ENCODE measurements at places on chromosomes 2 and 18.

DNA sequence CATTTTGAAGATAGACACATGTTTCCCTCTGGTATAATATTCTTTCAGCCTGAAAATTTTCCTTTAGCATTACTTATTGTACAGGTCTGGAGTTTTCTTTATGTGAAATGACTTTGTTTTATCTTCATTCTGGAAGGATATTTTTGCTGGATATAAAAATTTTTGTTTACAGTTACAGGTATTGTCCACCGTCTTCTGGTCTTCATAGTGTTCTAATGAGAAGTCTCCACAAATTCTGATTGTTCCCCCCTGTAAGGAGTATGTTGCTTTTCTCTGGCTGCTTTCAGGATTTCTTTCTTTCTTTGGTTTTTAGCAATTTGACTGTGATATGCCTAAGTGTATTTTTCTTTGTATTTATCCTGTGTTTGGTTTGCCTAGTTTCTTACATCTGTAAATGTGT, 15.0 kb downstream of the UBXN4 start:
- no peak for DNase-seq

DNA sequence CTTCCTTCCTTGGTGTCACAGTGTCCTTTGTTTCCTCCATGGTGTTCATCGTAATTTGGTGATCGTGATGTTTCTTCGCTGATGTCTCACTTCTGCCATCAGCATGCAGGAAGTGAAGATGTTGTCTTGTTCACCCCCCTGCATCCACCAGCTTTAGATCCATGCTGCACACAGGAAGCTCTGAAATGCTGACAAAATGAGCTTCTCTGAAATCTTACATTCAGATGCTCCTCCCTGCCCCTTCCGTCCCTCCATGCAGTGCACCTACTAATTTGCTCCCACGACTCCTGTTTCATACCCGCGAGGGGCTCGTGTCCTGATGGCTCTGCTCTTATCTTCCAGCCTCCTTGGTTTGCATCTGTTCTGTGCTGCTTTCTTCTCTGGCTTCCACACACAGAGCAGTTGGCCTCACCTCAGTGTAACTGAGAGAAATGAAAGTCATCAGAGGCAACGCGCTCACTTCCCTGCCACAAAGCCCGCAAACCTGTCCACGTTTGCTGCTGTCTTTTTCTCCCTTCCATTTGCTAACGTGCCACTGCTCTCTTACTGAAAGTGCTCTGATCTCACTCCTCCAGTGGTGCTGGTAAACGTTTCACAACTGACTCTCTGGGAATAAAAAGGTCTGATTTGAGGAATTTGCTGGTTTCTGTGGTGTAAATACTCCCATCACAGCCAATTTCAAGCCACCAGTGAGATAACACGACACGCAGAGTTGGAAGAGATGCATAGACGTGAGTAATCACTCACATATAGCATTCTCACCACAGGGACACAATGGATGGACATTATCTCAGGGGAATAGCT, 41.0 kb upstream of the MGAT4A start:
- DNase-seq: no peak

GRCh38 chr2:200575957-200576356, 9.9 kb upstream of the AOX1 start:
- no peak for DNase-seq

DNA sequence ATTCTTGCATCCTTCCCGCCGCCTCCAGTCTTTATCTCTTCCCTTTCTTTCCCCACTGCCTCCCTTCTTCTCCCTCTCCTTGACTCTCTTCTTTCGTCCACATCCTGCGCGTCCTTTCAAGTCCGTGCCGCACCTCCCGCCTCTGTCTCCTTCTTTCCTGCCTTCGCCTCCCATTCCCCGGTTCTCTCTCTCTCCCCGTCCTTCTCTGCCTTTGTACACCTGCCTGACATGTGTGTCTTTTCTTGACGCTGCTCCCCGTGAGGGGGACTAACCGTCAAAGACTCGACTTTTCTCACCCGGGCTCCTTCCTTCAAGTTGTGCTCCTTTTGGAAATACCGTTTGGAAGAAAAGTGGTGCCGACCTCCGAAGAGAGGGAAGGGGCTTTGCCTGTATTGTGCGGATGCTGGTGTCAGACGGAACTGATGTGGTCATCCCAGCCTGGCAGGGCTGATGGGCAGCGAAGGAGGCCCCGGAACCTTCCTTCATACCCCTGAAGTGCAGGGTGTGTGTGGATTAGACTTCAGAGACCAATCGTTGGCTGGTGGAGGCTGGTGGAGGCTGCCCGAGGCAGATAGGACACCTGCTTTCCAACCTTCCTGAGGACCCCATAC, 879 bp downstream of the TMEM178A start:
- no peak for DNase-seq

DNA sequence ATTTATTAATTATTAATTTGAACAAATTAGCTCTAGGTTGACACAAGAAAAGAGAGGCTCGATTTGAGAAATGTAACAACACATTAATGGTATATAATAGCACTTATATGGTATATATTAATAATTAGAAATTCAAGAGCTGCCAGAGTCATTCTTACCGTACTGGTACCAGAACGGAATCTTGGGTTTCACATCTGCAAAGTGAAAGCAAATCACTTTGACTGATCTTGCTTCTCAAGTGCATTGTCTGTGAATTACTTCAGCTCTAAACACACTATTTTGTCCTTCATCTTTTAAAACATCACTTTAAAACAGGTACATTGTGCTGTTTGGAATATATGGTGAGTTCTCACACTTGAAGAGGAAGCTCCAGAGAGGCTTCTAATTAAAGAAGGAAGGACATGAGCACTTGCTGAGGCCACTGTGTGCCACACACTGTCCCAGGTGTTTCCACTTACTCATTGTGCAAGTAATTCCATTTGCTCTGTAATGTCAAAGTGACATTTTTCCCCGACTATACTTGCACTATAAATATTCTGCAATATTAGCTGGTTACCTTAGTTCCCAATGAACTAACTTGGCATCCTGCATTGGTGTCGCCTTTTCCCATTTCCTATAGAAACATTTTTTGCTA, 85.8 kb downstream of the PLA2R1 start:
- DNase-seq: no peak

- DNase-seq: no peak
Observed at GRCh38 chr2:24045511-24046508, 1.4 kb downstream of the WDCP start.

DNA sequence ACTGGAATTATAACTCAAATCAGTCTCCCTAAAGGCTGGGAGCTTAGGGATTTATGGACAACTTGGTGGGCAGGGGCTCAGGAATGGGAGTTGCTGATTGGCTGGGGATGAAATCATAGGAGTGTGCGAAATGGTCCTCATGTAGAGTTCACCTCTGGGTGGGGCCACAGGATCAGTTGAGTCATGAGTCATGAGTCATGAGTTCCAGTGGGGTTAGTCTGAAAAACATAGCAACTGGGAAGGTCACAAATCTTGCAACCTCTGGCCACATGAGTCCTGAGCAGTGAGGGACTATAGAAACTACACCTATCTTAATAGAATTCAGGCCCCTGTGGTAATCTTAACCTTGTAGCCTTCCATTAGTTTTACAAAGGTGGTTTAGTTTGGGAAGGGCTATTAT, 383.3 kb downstream of the RBM43 start:
- DNase-seq: no peak

All from left lung (tissue), 14 donors.